H9 (cell line): ENCODE measurements at places on chromosomes 2 and 18.

DNA sequence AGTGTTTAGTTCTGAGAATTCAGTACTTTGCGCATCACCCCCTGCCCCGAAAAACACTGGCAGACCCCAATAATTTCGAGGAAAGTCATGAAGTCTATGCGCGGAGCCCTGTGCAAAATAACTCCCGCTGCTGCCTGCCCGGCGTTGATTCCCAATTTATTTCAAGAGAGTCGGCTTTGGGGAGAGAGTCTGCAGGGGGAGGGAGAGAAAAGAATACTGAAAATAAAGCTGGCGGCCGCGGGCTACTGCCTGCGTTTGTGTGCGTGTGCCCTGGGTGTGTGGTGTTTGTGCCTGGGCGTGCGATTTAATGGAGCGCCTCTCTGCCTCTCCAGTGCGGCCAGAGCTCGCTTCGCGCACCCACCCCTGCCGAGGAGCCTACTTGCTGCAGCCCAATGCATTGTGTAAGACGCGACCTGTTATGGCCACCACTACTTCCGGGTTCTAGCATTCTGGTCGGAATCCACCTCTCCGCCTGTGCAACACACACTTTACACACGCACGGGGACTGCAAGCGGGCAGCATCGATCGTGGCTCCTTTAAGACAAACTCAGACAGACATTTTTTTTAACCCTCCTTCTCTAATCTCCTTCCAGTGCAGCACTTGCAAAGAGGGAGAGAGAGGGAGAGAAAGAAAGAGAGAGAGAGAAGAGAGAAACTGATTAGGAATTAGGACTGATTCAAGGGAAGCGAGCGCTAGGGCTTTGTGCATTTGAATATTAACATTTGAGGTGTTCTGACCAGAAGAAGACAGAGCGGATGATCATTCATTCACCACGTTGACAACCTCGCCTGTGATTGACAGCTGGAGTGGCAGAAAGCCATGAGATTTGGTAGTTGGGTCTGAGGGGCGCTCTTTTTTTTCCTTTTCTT is at the start of gene MEIS1:
Gene MEIS1, plus strand, starts transcription at position 447 of the 870 bp plus-strand sequence. CDS start 732 bp downstream, outside the sequence.
- DNase-seq: peak; percentile 90

GRCh38 chr2:173590276-173590861 is 235.7 kb downstream of the CDCA7 start:
- DNase-seq: no peak

GRCh38 chr2:46134531-46135227 is 162.5 kb upstream of the EPAS1 start:
- DNase-seq: no peak

DNA sequence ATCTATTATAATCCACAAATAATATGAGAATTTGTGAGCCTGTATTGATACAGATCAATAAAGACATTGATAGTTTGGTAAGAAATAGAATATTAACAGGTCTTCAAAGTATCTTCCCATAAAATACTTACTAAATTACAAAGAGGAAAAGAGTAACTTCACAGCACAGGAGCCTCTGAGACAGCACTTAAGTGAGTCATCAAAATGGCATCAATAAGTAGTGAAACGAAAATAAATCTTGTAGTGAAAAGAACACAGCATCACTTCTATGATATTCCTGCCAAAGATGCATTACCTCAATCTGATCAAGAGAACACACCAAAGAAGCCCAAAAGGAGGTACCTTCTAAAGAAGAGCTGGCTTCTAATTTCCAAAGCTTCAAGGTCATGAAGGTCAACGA is 116.4 kb downstream of the CBLN2 start:
- DNase-seq: no peak

DNA sequence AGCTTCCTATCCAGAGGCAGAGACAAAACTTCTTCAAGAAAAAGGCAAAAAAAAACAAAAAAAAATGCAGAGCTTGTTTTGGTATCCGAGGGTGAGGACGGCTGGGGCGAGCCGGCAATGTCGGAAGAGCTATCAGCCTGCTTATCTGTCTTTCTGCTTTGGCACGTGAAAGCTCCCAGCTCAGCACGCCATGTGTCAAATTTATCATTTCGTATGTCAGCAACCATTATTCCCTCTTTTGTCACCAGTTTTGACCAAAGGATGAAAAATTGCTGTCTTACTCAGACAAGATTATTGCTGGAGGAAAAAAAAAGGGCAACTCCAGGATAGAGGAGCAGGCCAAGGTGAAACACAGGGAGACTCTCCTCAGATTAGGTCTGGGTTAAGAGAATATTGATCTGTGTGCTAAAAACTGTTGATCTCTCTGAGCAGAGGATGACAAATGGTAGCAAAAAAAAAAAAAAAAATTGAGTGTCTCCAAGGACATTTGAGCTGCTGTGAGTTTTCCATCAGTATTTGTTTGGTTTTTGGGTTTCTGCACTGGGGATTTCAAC is 532.0 kb upstream of the POU3F3 start:
- no peak for DNase-seq

DNA sequence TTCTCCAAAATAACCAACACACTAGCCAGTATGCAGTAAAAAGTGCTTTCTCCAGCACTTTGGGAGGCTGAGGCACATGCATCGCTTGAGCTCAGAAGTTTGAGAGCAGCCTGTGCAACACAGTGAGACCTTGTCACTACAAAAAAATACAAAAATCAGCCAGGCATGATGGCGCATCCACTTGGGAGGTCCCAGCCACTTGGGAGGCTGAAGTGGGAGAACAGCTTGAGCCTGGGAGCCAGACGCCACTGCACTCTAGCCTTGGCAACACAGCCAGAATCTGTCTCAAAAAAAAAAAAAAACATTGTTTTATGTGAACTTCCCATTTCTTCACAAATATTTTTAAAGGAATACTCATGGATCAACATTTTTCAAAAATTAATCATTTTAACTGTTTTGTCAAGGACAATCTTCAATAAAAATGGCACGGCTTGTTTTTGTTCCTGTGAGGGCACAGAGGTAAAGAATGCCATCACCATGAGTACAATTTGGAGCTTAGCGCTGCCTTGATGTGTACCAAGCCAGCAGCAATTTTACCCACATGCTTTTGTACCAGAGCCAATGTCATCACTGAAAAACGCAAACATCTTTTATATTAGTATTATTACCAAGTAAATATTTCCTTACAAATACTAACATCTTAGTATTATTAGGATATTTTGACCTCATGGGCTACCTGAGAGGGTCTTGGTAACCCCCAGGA is 26.7 kb downstream of the RAB1A start:
- DNase-seq: no peak

DNA sequence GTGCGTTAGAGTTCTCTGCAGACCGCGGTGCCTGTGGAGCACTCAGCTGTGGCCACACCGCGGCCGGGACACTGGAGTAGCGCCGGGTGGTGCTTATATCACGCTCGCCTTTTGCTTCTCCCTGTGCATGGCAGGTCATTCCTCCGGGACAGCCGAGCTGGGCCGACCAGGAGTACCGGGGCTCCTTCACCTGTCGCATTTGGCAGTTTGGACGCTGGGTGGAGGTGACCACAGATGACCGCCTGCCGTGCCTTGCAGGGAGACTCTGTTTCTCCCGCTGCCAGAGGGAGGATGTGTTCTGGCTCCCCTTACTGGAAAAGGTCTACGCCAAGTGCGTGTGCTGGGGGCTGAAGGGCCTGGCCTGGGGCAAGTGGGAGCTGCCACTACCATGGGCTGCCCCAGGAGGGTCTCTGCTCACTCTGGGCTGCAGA is 4.2 kb downstream of the CAPN10 start:
- no peak for DNase-seq

DNA sequence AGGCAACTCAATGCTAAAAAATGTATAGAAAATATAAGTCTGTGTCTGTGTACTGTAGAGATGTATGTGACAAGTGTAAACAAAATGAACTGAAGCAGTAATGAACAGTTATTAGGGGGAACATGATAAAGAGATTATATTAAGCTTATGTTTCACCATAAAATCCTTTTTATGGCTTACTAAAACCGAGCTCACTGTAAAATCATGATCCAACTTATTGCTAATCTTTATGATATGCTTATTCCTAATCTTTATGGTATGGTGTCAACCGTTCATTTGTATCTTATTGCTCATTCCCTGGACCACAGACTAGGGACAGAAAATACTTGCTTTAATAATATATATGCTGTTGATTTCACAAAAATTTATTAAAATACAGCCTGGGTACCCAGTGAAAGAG is 62.1 kb downstream of the TNFRSF11A start:
- DNase-seq: no peak

DNA sequence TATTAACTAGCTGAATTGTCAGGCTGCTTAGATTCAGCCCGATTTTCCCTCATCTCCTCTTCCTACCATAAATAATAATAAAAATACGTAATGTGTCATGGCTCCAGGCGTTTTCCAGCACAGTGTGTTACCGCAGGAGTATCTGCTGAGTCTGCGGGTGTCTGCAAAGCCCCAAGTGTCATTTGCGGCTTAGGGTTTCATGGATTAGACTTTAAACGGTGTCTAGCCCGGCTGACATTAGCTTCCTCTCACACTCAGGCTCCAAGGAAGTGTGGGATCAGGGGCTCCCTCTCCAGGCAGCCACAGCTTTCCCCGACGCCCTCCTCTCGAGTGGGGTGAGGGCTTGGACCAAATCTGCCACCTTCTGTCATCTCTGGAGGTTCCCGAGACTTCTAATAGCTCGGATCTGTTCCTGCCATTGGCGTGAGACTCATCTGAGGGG is 14.1 kb upstream of the HOXD1 start:
- no peak for DNase-seq

DNA sequence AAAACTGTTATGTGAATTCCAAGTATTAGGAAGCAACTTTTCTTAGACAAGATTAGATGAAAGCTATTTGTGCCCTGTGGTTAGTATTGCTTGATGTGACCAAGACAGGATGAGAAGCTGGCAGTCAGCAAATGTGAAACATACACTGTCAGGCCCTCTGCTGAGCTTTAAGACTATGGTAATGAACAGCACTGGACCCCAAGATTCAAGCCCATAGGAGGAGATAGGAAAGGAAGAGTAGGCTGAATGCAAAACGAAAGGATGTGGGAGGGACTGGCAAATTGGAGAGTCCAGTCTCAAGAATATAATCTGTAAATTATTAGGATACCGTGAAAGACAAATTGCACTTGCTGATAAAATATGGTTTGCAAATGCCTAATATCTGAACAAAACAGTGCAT is 16.4 kb downstream of the BZW1 start:
- no peak for DNase-seq

DNA sequence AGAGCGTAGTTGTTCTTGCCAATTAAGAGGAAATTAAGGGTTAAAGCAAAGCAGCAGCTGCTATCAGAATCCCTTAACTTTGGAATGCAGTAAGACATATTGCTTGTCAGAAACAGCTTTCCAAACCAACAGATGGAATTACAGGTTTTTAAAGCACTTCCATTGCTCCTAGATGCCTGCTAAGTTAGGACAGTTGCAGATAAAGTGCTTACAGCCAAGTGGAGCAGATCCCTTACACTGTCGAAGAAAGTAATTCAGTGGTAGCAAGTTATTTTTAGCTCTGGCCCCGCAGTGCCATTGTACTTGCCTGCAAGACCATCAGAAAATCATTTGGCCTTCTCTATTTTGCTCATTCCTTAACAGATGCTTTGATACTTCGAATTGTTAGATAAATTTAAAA is 5.4 kb downstream of the PDK1 start:
- no peak for DNase-seq

GRCh38 chr2:156396126-156396525 is 40.1 kb upstream of the GPD2 start:
- no peak for DNase-seq

DNA sequence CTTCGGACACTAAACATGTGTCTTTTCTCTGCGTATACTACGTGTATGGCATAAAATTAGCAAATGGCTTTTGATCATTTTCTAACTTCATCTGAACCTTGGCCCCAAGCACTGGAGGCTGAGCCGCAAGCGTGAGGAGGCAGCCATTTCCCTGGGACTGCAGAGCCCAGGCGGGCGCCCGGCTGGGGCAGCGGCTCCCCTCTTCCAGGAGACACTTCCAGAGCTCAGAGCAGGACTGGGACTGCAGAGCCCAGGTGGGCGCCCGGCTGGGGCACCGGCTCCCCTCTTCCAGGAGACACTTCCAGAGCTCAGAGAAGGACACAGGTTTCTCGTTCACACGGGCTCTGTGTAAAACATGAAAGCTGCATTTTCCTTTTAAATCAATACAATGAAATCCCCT is 484.1 kb upstream of the SALL3 start:
- no peak for DNase-seq

DNA sequence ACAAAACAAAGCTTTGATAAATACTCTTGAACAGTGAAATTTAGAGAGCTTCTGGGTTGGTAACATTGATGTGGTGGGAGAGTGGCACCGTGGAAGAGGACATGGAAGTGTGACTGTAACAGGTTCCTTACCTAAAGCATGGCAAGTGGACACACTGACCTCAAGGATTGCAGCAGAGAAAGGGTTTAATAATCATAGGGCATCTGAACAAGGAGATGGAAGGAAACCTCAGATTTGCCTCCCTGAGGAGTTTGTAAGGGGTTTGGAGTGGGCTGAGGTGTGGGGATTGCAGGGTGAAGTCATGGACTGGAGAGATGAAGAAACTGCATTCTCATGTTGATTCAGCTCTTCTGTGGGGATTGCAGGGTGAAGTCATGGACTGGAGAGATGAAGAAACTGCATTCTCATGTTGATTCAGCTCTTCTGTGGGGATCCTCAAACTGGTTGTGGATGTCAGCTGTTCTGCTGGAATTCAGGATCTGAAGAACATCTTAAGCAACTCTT is 83.8 kb upstream of the TLK1 start:
- DNase-seq: no peak

GRCh38 chr2:38737925-38738324 is 13.2 kb downstream of the SRSF7 start:
- DNase-seq: no peak

GRCh38 chr2:237955640-237956401 is 11.0 kb upstream of the UBE2F start:
- DNase-seq: peak; percentile 49

DNA sequence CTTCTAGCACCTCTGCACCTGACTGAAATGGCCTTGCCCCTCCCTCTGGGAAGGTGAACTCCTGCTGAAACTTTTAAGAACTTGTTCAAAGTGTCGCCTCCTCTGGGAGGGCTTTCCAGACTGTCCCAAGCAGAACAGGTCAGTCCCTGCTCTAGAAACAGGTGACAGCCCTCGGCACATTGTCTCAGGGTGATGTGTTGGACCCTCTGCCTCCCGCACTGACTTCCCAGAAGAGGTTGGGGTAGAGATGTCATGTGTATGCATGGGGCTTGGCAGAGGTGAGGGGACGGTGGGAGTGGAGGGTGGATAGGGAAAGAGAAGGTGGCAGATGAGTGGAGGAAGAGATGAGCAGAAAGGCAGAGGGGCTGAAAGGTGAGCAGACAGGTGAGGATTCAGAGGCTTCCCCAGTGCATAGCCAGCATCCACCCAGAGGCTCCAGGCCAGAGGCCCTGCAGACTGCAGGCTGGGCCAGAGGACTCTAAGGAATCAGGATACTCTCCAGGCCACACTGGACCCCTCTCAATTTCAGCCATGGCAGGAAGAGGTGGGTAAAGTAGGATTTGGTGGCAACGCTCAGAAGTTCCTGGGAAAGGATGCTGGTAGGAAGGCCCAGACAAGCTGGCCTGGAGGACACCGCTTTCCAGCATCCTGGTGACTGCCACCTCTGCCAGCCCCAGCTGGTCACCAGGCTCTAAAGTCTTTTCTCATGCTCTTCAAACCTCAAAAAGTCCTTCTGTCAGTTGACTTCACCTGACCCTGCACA is 24.8 kb upstream of the TNS1 start:
- DNase-seq: peak; percentile 20

GRCh38 chr2:109680523-109681297 is 66.5 kb downstream of the SOWAHC start:
- no peak for DNase-seq
